ENCODE measurements at places on chromosomes 2 and 18.
A peak's percentile ranks its signal among the peaks of the same experiment; 100 is the strongest.

GRCh38 chr2:150165988-150166312 lies 321.5 kb downstream of the RND3 start:
- no peak for DNase-seq

DNA sequence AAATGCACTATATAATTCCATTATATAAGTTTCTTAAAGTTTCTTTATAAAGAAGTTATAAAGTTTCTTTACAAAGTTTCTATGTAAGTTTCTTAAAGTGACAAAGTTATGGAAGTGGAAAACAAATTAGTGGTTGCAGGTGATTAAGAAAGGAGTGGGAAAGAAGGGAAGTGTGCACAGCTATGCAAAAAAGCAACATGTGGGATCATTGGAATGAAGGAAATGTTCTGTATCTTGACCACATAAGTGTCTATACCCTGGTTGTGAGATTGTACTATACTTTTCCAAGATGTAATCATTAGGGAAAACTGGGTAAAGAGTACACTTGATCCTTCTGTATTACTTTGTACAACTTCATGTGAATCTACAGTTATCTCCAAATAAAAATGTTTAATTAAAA lies 1541.1 kb downstream of the LRP1B start:
- no peak for DNase-seq

DNA sequence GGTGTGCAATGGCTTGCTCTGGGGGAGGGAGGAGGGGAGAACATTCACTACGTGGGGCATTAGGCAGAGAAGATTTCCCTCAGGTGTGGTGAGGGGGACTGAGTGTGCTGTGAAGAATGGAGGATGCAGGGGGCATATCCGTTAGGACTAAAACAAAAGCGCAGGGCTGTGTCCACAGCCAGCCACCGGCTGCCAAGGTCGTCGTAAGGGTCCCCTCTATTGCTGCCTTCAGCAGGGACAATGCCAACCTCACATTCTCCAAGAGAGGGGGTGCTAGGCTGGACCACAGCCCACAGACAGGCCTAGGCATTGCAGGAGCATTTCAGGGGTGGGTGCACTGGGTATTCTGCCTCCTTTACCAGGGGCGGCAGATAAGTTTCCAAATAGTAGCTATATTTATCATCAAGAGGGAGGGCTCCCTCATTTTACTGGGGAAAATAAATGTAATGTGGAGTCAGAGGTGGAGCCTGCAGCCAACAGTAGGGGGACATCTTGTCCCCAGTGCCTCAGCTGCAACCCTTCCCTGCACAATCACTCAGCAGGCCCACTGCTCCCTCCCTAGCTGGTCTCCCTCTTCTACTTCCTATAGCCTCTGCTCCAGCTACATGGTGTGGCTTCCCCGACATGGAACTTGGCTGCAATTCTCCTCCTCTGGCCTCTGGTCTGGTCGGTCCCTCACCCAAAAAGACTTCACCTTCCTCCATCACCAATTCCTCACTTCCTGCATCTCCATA lies 74.9 kb upstream of the OTOF start:
- no peak for DNase-seq

- no peak for DNase-seq
Observed at GRCh38 chr2:64394153-64394552, 59.8 kb upstream of the LGALSL start.

GRCh38 chr2:191359133-191359532 lies 113.9 kb downstream of the MYO1B start:
- no peak for DNase-seq

DNA sequence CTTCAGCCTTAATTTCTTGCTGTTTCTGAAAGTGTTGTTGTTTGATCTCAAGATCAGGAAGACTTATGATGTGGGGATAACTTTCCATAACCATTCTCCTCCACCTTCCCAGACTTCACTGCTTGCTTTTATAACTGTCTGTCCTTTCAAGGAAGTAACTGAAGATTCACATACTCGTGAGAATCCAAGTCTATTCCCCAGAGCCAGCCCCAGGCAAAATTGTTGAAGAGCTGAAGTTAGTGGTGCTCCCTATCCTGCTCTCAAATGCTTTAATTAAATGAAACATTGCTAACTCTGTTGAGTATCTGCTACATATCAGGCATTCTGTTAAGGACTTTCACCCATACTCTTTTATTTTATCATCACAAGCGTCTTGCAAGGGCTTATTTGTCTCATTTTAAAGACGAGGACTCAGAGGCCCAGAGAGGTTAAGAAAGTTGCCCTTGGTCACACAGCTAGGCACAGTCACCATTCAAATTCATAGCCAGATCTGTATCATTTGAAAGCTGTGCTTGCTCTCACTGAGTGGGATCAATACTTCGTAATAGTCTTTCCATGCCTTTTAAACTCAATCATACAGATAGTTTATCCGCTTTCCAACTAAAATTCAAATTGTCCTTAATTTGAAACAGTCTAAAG lies 189.8 kb upstream of the TCF4 start:
- no peak for DNase-seq

- no peak for DNase-seq
Observed at GRCh38 chr2:25955036-25955435, 27.3 kb downstream of the KIF3C start.

DNA sequence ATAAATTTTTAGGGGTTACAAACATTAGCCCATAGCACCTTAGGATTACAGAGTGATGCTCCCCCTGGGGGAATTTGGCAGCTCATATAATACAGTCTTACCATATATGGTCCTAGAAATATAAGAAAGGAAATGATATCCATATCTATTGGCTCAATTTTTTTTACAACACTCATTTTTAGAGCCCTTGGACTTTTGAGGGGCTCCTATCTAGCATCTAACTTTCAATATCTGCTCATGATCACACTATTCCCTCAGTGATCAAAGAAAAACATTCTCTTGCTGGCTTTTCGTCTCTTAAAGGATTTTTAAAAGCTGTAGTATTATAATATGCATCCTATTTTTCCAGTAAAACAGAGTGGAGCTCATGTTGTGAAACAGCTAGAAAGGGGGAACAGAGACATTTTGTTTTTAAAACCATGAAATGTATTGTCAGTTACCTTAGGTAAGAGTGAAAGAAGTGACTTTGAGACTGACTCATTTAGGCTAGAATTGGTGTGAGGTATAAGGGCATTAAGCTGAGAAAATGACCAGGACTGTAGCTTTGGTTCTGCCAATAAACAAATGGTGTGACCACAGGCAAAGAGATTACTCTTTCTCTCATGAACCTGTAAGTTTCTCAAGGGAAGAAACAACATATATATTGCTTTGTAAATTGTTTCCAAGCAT lies 65.8 kb downstream of the ALPK2 start:
- no peak for DNase-seq

GRCh38 chr2:17590342-17590911 lies 49.9 kb downstream of the VSNL1 start:
- no peak for DNase-seq

DNA sequence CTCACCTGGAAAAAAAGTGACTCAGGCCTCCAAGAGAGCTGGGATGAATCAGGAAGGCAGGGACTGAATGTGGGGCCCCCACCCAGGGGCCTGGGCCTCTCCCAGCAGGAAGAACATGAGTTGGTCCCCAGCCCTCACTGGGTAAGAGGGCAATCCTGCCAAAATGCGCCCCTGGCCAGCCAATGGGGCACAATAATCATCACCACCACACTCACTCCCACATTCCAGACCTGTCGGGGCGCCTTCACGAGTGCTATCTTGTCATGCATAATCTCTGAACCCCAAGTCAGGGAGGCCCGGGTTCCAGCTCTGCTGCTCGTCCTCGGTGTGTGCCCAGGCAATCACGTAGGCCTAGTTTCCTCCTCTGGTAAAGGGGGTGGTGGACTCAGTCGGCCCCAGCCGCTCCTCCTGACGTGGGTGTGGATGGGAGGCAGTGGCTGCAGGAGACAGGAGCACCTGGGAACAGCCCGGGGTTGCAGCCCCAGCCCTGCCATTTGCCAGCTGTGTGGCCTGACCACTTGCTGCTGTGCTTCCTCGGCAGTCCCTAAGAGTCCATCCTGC lies 115.1 kb downstream of the CYP26B1 start:
- DNase-seq: no peak

DNA sequence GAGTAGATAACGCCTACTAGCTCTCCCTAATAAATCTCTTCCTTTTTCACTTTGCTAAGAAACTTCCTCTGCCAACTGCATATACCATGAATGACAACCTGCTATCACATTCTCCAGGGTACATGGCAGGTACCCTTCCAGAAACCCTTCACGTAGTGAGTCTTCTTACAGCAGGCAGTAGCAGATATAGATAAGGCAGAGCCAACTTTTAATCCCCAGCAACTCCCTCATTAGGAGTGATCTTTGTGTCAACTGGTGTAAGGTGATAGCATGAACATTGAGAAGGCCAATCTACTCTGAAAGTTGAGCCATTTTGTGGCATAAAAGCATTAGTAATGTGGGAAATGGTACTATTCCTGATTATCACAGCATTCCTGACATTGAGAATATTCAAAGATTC lies 5.7 kb upstream of the STK17B start:
- no peak for DNase-seq

DNA sequence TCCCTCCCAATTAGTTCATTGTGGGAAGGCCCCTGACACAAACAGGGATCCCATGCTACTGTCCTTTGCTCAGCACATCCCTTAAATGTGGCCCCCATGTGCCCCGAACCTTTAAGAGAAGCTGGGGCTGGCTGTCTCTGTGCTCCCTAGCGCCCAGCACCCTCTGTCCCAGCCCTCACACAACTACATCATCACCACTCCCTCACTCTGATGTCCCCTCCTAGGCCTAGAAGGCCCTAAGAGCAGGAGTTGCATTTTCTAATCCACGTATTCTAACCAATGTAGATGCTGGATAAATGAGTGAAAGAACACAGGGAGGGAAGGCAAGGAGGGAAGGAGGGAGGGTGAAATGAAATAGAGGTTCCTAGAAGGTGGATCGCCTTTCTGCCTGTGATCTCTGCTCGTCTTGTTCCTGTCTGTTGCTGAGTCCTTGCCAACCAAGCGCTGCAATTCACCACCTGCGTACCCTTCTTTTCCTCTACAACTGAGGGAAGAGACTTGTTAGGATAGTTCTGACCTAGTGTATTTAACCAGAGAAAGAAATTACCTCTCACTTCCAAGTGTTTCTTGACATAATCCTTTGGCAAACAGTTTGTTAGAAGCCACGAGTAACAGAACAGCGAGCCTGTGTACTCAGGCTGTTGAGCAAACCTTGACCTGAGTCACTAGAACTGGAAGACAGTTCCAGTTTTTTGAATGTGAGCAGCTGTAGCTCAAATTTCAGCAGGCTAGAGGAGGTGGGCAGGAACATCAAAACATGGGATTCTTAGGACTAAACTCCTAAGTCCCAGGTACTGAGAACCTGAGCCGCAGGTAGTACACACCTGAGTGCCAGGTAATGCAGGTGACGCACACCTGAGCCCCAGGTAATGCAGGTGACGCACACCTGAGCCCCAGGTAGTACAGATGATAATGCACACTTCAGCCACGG lies 181.5 kb upstream of the ID2 start:
- no peak for DNase-seq

- DNase-seq: peak; percentile 23
Observed at GRCh38 chr18:32439802-32440201, 30.9 kb downstream of the GAREM1 start.

GRCh38 chr18:48879008-48879431 lies 71.7 kb downstream of the SMAD7 start:
- DNase-seq: no peak

DNA sequence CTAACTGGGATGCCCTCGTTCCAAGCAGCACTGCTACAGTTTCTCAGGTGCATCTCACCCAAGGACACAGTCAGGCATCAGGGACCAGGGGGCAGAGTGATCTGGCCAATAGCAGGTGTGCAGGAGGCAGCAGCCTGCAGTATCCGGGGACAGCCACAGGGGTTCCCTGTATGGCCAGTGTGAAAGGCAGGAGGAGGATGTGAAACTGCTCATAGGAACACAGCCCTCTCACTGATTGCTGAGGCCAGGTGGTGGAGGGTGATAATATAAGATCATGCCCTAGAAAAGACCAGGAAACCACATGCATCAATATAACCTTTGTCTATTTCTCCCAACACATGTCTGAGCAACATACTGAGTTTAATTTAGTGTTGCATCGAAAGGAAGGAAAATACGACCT lies 112.7 kb upstream of the TACR1 start:
- no peak for DNase-seq

DNA sequence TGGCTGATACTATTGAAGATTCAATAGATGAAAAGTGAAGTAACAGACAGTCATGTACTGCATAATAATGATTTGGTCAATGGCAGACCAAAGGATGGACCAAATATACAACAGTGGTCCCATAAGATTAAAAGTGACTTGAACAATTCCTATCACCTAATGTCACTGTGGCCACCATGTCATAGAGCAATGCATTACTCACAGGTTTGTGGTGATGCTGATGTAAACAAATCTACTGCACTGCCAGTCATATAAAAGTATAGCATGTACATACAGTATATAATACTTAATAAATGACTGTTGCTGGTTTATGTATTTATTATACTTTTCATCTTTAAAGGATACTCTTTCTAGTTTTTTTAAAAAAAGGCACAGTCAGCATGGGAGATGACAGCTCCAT lies 99.9 kb downstream of the USP34 start:
- no peak for DNase-seq

GRCh38 chr2:907706-908105 lies 42.9 kb upstream of the SNTG2 start:
- DNase-seq: no peak

DNA sequence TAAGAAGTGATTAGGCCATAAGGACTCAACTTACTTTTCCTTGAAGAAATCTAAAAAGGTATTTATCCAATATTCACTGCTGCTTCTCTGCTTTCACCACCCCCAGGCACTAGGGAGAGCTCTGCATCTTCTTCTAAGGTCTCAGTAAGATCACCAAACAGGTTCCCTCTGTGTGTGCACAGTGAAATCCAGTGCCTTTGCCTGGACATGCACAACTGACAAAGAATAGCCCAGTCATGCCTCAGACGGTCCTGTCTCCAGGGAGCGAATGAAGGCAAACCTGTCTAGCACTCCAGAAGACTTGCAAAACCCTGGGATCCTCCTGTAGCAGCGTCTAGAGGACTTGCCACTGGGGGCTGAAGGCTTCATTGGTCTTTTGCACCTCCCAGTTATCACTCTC lies 344.5 kb upstream of the LRATD1 start:
- DNase-seq: no peak

- DNase-seq: no peak
Observed at GRCh38 chr18:53755914-53756609, 468.4 kb downstream of the MBD2 start.

DNA sequence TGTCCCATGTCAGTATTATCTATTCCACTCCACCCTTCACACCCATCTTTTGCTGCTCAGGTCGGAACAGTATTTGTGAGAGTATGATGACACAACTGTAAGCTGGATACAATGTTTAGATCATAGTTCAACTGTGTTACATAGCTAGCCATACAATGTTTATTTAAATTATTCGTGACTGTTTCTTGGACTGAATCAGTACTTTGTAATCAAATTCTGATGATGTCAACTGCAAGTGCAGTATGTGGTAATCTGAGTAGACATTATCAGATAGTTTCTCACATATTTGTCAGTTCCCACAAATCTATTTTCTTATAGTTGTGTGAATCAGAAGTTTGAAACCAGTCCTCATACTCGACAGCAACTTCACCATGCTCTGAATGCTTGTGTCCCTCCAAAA lies 177.6 kb downstream of the ZNF407 start:
- no peak for DNase-seq

GRCh38 chr2:86706935-86707334 lies 13.2 kb upstream of the RMND5A start:
- no peak for DNase-seq

- no peak for DNase-seq
Observed at GRCh38 chr2:26330604-26331003, 15.3 kb upstream of the SELENOI start.
